ENCODE measurements at places on chromosomes 13 and 19.

DNA sequence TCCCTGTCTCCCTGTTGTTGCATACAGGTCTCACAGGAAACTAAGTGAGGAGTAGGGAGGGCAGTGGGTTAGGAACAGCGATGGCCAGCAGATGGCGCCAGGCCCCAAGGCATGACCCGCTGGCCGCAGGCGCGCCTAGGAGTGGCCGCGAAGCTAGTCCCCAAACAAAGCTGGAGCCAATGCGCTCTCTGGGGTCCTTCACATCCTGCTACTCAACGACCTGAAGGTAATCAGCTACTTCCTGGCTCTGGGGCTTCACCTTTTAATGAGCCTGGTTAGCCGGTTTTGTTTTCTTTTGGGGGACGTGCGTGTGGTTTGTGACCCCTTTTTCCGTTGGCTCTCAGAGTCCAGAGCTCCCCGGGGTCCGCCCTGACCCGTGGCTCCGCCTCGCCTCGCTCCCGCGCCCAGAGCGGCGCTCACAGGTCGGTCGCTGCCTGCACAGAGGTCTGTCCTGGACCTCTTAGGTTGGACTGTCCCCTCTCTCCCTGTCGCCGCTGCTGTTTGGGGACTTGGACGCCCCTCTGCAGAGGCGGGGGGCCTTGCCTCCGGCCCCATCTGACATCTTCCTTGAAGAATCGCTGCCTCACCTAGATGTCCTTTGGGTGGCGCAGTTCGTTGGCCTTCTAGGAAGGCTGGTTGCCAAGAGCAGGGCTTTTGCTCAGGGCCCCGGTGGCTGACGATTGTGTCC lies 62.2 kb upstream of the GTF3A start:
- ATAC-seq: peak; percentile 99

DNA sequence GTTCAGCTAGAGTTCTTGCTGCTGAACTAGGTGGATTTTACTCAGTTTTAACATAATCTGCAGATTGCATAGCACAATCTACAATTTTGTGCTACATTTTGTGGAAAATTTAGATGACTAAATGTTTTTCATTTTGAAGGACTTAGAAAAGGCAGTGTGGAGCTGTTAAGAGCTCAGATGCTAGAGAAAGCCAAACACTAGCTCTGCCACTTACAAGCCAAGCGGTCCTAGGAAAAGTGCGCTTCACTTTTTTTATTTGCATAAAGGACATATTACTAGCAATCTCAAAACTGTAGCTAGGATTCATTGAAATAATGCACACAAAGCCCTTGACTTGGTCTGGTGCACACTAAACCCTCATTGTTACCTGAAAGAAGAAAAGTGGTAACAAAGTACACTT lies 8.1 kb upstream of the CSNK1A1L start:
- no peak for ATAC-seq

GRCh38 chr13:110400786-110401533 lies 93.9 kb downstream of the COL4A2 start:
- ATAC-seq: no peak

- no peak for ATAC-seq
These were observed 273.8 kb downstream of the LHFPL6 start for GRCh38 chr13:39329182-39329639.

GRCh38 chr13:44331912-44332851 lies 41.4 kb upstream of the SERP2 start:
- ATAC-seq: peak; percentile 47

DNA sequence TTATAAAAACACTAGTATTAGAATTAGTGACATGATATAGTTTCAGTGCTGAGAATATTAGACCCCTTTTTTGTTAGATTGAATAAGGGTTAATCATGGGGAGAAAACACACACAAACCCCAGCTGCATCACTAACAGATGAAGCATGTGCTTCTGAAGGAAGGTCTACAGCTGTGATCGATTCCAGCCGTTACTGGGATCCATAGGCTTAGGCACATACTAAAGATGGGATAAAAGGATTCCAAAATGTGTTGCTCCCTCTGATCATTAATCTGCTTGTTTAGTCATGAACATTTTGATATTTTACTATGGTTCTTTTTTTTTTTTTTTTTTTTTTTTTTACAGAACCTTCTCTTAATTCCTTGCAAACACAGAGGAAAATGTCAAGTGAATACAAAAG lies 1591.3 kb downstream of the EFNB2 start:
- ATAC-seq: no peak

- no peak for ATAC-seq
These were observed 1.7 kb downstream of the ETFB start for GRCh38 chr19:51364200-51365106.

DNA sequence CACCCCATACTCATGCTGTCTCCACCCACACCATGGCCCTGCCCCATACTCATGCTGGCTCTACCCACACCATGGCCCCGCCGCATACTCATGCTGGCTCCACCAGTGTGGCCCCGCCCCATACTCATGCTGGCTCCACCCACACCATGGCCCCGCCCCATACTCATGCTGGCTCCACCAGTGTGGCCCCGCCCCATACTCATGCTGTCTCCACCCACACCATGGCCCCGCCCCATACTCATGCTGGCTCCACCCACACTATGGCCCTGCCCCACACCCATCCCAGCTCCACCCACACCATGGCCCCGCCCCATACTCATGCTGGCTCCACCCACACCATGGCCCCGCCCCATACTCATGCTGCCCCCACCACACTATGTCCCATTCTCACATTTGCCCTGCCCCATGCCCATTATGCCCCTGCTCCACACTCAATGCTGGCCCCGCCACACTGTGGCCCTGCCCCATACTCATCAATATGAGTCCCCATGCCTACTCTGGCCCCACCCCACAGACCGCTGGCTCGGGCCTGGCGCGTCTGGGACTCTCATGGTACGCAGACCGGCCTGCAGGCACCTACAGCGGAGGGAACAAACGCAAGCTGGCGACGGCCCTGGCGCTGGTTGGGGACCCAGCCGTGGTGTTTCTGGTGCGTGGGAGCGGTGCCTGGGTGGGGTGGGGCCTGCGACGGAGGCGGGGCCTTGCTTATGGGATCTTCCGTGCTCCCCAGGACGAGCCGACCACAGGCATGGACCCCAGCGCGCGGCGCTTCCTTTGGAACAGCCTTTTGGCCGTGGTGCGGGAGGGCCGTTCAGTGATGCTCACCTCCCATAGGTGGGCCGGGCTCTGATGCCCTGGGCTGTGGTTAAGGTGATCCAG lies 3.7 kb upstream of the ARHGAP45 start:
- no peak for ATAC-seq

DNA sequence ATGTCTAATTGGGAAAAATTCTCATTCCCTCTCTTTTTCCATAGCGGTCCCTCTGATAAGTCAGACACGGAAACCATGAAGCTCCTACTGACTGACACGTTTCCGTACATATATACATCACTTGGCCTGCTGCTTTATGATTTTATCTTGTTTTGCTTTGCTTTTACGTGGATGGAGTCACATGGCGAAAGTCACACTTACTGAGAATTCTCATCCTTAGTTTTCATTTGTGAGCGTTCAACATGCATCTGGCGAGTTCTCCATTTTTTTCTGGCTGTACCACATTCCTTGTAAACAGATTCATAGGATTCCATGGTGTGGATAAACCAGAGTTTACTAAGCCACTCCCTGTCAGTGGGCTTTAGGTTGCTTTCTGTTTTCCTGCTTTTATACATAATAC lies 21.2 kb downstream of the PGPEP1 start:
- no peak for ATAC-seq

DNA sequence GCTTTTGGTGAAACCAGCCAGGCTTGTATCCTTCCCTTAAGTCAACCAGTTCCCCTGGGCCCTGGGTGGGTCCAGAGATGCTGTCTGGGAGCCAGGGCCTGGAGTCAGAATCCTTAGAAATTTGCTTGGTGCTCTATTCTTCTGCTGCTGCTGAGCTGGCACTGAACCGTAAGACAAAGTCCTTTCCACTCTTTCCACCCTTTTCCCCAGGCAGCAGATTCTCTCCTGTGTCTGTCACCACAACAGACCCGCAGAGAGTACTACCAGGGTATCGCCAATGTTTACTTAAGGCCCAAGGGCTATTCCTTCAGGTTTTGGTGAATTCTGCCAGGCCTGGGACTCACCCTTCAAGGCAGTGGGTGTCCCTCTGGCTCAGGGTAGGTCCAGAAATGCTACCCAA lies 12.2 kb downstream of the IFT88 start:
- no peak for ATAC-seq

- no peak for ATAC-seq
These were observed 49.5 kb upstream of the PCDH17 start for GRCh38 chr13:57582032-57582431.

DNA sequence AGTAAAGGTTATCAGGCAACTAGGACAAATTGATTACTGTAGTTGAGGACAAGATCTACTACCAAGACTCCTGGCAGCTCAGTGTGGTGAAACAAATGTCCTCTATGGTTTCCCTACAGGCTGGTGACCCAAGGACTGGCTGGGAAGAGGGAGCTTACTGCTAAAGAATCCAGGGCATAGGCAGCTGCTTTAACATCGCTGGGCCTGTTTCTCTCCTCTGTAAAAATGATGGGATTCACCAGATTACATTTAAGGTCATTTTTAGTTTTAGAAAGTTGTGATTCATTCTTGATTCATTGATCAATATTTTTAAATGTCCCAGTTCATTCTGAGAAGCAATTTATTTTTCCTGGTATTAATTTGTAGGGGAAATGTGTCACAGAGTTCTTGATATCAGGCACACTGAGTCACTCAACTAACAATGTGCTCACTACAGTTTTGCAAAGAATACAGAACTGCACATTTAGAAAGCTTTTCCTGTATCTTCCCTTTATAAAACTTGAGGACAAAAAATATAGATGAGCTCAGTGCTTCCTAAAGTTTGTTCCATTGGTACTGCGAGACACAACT lies 19.6 kb upstream of the FAM124A start:
- ATAC-seq: no peak

DNA sequence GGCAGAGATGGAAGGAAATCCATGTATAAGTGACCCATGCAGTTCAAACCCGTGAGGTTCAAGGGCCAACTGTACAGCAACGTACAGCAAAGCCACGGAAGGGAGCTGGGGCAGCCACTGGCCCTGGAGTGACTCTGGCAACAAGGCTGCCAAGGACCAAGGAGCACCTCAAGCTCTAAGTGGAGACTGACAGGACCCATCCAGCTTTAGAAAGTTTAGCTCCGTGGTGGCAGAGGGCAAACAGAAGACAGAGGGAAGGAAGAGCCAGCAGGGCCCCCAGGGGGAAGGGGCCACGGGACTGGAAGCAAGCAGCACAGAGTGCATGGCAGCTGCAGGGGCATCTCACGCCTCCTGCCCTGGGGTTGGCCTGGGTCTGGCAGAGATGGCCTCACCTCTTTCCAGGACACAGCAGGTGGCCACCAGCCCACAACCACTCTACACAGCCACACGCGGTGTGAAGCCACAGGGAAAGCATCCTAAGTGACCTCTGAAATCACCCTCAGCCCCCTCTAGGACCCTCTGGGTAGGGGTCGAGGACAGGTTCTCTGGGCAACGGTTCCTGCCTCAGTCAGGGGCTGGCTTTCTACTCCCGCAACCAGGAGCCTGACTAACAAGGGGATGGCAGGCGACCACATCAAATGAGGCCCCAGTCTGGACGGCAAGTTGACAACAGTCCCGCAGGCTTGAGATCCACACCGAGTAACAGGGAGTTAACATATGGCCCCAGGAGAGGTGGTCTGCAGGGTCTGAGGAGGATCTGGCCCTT lies 3.8 kb downstream of the MIER2 start:
- no peak for ATAC-seq

DNA sequence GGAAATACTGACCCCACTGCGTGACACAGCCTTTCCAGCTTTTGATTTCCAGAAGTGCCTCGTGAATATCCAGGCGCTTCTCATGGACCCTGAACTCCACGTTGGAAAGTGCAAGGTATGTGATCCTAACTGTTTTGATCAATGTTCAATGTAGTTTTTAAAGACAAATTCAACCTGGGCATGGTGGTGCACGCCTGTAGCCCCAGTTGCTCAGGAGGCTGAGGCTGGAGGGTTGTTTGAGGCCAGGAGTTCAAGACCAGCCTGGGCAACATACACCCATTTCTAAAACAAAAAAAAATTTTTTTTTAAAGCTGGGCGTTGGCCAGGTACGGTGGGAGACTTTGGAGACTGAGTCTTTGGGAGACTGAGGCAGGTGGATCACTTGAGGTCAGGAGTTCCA lies 31.3 kb downstream of the CATSPERD start:
- ATAC-seq: no peak

DNA sequence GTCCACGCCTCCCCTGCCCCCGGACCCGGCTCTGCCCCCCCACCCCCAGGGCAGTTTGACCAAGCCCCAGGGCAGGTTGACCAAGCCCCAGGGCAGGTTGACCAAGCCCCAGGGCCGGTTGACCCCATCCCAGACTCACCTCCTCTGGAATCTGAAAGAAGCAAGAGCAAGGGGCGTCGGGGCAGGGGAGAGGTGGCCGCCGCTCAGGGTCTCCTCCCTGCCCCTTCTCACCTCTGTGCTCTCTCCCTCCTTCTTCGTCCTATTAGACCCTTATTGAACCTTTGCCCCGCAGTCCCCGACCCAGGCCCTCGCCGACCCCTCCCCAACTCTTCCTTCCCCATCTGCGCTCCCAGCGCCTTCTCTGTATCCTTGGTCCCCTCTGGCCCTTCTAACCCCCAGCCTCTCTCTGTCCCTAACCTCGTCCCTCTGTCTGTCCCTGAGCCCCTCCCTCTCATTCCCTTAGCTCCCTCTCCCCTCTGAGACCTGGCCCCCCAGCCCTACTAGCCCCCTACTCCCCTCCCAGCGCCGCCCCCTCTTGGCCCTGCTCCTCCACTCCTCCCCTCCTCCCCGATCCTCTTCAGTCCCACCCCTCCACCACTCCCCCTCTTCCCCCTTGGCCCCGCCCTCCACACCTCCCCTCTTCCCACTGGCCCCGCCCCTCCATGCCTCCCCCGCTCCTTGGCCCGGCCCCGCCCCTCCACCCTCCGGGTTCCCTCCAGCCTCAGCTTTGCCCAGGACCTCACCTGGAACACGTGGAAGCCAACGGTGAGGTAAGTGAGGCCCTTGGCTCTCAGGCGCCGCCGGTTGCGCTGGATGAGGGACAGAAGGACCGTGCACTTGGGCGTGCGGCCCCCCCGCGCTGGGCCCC lies 7.6 kb downstream of the CAPN12 start:
- no peak for ATAC-seq

DNA sequence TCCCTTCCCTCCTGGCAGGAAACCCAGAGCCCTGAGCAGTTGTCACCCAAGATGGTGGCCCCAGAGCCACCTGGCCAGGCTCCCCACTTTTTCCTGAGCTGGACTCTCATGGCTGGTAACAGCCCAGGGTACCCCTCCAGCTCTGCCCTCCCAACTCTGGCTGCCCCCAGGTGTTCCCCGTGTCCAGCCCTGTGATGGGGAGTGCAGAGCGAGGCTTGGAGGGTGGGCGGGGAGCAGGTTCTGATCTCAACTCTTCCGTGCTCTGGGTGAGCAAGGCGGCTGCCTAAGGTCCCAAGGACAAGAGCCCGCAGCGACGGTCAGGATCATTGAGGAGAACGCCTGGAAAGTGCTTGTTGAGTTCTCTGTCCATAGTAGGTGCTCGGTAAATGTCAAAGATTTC lies 54.7 kb upstream of the GAS6 start:
- ATAC-seq: no peak

GRCh38 chr19:19873381-19873780 lies 7.7 kb downstream of the ZNF253 start:
- ATAC-seq: no peak

All from motor neuron (in vitro differentiated cells).